ENCODE measurements at places on chromosomes 12 and 14.

DNA sequence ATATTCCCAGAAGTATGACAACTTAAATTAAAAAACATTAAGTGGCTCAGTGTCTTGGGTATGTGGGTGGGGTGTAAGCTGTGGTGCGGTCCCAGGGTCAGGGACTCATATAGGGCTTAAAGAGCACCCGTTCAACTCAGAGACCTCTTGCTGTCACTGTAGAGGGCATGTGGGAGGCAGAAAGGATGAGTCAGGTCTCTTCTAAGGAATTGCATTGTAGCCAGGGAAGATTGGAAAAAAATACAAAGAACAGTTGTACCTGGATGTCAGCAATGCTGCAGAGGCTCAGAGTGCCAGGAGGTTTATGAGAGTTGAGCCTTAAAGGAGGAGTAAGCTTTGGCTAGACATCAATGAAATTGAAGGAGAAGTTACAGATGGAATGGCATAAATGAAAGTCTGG is 104.1 kb downstream of the MYRFL start:
- DNase-seq: no peak

DNA sequence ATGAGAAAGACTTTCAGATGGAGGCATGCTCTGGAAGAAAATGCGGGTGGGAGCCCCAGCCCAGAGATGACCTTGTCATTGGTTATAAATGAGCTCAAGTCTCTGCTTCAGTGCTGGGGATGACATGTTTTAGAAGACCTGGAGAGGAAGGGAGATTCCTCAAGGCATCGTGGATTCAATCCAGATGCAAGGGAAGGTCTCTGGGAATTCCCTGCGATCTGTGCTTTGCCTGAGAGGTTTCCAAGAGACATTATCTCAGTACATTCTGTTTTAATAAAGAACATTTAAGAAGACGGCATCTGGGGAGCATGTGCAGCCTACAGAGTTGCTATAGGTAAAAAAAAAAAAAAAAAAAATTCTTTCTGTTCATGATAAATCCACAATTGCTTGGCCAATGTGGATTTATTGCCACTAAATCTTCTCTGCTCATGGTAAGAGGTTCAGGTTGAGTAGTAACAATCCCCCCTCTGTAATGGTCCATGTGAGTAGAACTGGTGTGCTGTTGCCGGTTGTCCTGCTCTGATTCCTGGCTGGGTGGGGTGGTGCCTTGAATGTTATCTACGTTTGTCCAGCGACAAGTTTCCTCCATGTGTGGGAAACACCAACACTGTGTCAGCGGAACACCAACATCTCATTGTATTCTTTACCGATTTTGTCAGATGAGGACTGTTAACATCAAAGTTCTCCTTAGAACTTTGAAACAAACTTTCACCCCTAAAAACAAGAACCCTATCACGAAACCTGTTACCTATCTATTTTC is 230.0 kb downstream of the MSRB3 start:
- no peak for DNase-seq

DNA sequence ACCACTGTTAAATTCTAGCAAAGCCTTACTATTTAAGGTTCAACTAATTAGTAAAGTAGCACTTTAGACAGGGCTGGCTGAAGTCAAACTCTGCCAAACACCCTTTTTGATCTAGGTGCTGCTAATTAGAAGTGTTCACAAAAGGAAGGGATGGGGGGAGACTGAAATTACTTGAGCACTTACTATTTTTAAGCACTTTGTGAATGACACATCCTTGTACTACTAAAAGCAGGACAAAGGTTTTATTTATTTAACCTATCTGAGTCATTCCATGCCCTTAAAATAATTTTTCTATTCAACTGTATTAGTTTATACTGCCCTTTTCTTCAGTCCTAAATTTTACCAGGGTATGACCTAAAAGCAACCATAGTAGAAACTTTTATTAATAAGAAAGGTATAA is 20.1 kb downstream of the MBIP start:
- DNase-seq: no peak

DNA sequence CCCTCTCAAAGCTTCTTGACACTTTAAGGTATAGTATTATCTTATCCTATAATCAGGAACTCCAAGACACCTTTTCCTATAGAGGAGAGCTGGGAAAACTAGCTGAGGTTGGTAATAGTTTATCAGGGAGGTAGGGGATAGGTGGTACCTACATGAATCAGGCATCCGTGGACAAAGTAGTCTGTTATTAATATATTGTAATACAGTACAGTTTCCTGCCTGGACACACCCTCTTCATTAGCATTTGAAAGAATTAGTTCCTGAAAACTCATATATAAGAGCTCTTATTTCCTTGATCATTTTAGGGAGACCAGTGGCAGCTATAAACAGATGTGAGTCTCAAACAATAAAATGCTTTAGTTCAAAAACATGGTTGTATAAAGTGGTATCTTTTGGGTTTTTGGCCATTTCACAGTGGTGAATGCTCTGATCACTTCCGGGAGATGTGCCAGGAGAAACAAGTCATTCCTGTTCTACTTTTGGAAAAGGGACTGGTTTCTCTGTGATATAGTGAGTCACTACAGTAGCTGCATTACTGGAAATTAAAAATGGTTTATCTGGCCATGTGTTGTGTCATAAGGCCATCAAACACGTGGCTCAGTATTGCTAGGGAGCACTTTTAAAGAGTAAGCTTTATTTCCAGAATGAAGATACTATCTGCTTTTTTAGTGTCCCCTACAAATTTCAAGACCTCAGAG is 98.1 kb downstream of the KLRB1 start:
- DNase-seq: no peak
